AG08395 (cell line): ENCODE measurements at places on chromosomes 7 and 10.

GRCh38 chr7:133948588-133948987 lies 178.6 kb upstream of the LRGUK start:
- DNase-seq, result no peak

- DNase-seq, result peak; percentile 73
Observed at GRCh38 chr7:18762189-18762588, 266.6 kb downstream of the HDAC9 start.

DNA sequence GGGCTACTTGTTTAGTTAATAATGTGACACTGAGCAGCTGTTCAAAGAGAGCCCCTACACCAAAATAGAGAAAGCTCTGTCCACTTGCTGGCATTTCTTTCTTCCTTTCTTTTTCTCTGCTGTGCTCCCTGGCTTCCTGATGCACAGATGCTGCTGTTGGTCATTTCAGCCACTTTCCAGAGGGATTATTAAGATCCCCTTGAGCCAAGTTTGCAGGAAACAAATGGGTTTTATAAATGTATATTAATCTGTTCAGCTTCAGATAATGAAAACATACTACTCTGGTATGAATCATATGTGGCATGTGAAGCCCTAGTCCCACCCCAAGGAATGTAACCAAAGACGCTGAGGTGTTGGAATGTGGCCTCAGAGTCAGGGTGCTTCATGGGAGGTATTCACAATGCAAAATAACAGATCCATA lies 638.2 kb upstream of the FZD8 start:
- DNase-seq, result no peak

DNA sequence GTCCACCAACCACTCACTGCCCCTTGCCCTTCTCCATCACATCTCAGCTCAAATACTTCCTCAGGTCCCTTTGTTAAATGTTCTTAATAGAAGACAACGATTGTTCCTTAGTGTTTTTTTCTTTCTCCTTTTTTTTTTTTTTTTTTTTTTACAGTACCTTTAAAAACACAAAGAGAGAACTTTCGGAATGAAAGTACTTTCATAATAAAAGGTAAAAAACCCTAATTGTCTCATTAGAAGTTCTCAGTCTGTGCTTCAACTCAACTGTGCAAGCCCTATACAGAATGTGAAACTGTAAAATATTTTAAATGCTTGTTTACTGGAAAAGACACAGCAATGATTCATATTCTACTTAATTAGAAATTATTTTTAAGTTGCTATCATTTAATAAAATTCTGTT lies 29.4 kb downstream of the TSPAN12 start:
- DNase-seq, result no peak

GRCh38 chr10:35650894-35651293 lies 8.8 kb upstream of the FZD8 start:
- no peak for DNase-seq

- no peak for DNase-seq
Observed at GRCh38 chr10:110147961-110148360, 59.4 kb upstream of the MXI1 start.

GRCh38 chr10:73495884-73496674 lies at the start of gene PPP3CB:
Gene PPP3CB, minus strand, starts transcription at chr10:73496024. Its CDS starts 135 bp downstream, at chr10:73495889.
- peak; percentile 97 for DNase-seq

DNA sequence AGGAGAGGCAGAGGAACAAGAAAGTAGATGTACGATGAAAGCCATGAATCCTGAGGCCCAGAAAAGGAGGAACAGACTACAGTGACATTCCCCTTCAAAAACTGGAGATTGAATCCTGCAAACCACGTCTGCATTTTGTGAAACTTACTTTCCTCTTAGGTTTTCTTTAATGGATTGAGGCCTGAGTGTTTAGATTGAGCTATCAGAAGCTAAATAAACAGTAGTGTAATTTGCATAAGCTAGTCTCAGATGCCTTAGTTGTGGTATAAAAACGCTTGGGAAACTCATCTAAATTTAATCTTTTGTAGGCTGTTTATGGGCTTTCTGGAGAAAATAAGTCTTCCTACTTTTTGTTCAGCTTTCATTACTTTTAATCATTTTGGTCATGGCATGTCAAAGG lies 94.8 kb upstream of the HDAC9 start:
- DNase-seq, result no peak

DNA sequence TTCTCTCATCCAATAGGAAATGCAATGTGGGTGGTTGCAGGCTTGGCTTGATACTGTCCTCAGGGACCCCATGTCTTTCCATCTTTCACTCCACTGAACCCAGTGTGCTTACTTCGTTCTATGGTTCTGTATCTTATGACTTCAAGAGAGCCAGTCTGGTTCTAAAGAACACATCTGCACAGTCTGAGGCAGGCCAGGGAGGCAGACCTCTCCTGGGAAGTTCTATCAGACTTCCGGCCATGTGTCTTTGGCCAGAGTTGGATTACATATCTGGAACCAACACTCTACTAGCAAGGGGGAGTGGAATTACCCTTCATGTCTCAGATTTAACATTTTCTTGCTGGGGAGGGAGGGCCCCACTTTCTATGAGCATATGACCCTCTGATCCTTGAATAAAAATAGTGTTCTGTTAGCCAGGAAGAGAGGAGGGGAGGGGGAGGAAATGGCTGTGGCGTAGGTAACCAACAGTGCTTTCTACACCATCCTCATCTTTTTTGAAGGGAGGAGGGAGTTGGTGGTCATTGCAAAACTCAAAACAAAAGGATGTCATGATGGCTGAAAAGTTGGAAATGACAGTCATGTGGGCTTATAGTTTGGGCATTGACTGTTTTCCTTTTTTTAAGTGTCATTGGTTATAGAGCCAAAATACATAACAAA lies 370.2 kb downstream of the GATA3 start:
- no peak for DNase-seq

DNA sequence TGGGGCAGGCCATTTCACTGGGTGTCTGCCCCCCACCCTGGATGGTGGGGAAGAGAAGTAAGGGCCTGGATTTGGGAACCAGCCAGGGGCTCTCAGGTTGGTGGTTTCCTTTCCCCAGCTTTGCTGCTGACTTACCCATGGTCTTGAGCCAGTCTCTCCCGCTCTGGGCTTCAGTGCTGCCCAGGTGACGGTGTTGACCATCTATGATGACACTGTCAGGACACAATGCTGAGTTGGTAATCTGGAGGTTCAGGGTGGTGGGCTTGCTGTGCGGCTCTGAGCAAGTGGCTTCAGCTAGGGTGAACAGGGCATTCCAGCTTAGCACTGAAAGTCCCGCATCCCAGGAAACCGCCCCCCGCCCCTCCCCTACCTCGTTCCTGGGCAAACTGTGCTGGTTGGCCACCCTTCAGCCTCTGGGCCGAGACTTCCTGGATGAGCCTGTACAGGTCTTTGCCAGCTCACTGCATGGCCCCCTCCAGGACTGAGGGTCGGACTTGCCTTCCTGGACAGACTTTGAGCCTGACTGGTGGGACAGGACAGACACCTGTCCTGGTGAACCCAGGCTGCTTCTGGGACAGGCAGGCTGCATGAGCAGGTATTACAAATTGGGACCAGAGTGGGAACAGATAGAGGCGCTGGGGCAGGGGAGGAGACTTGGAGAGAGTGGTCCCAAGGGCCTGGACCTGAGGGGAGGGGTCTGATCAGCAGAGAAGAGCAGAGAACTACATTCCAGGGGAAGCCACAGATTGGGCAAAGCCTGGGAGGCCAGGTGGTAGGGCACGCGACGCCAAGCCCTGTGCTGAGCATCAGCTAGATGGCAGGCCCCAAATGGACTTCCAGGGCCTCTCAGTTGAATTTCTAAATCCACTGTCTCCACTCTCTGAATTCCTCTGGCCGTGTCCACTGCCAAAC lies 19.9 kb upstream of the ZMIZ1 start:
- no peak for DNase-seq
